Activated T-helper 2 cell treated with anti-CD3 and anti-CD28 coated beads, Interferon-gamma antibody, Interleukin-2, Interleukin-4, amounts not matched to agents 10 μg/mL and 5 μg/mL and 100 μg/mL, durations not matched to agents 14 hours and 24 hours and 36 hours (primary cell): ENCODE measurements at places on chromosomes 7 and 10.

DNA sequence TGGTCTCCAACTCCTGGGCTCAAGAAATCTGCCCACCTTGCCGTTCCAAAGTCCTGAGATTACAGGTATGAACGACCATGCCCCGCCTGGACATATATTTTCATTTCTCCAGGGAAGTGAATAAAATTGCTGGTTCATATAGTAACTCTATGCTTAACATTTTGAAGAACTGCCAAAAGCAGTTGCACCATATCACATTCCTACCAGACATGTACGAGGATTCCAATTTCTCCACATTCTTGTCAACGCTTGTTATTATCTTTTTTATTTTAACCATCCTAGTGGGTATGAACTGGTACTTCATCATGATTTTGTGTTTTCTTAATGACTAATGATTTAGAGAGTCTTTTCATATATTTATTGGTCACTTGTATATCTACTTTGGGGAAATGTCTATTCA, 21.9 kb upstream of the CPN1 start:
- DNase-seq: no peak

DNA sequence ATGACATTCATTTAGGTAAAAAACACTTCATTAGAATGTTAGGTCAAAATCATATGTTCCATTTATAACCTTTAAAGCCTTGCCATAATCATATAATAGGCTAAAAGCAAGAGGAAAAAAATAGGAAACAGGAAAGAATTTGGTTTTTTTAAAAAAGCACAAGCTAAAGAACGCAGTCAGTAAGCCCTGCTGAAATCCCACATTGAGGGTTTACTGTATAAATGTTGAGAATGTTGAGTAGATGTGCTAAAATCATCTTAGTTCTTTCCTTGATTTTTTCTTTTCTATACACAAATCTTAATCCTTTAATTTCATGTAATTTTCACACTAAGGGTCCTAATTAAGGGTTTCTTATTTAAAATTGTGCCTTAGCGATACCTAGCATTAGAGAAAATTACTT, 133.0 kb downstream of the TSPAN12 start:
- DNase-seq: no peak

- DNase-seq: no peak
Observed at GRCh38 chr7:115474137-115474536, 552.2 kb downstream of the MDFIC start.

- DNase-seq: no peak
Observed at GRCh38 chr7:98285157-98286092, 3.9 kb downstream of the BRI3 start.

GRCh38 chr7:107684947-107685463, 24.4 kb downstream of the SLC26A4 start:
- DNase-seq: no peak

DNA sequence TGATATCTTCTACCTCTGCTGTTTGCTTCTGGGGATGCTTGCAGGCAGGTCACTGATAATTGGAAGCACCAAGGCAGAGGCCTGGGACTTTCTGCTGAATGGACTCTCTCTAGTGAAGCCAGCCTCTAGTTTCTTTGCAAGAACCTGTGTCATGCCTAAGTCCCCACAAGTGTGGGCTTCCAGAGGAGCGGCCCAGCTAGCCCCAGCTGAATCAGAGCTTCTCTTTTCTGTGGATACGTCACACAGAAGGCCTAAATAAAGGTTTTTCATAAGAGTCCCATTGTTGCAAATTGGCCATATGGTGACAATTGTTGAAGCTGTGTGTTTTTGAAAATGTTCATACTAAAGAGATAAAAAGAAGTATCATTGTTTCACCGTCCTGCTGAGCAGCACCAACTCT, 6.8 kb upstream of the OPALIN start:
- DNase-seq: no peak

- no peak for DNase-seq
Observed at GRCh38 chr7:30911561-30911969, at the start of gene AQP1. TSS of gene AQP1 (plus strand) at chr7:30911853. CDS start at chr7:30911910, 57 bp downstream.

- DNase-seq: no peak
Observed at GRCh38 chr10:30324448-30325110, 24.5 kb downstream of the MTPAP start.

- DNase-seq: no peak
Observed at GRCh38 chr7:81754918-81755696, 14.7 kb downstream of the HGF start.

GRCh38 chr10:94902570-94902969, 35.9 kb upstream of the CYP2C9 start:
- no peak for DNase-seq

DNA sequence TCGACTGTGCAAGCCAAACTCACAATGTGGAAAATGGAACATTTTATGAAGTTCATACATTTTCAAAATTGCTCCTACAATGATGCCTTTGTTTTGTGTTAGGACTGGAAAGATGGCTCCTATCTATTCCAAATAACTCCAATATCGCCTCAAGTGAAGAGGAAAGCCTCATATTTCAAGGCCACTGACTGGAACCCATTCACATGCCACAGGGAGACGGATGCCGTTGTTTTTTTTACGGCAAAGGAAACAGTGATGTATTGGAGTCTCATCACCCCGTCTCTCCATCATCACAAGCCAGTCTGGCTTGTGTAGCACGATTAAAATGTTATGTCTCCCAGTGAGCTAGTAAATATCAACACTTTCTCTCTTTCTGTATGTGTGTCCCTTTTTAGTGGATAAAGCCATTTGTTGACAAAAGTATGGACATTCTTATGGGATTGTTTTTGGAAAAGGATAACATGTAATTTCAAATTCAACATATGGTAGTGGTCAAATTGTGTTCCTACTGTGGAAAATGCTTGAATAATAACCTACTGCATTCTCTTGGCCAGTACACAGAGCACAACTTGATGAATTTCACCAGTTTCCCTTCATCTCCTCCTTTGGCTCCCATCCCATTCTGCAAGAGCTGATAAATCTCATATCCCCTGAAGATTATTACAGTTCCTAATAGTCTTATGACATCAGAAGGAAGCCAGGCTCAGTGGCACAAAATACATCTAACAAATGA, 109.5 kb upstream of the PITRM1 start:
- DNase-seq: no peak

- no peak for DNase-seq
Observed at GRCh38 chr10:132404169-132404880, 7.3 kb downstream of the PWWP2B start.

DNA sequence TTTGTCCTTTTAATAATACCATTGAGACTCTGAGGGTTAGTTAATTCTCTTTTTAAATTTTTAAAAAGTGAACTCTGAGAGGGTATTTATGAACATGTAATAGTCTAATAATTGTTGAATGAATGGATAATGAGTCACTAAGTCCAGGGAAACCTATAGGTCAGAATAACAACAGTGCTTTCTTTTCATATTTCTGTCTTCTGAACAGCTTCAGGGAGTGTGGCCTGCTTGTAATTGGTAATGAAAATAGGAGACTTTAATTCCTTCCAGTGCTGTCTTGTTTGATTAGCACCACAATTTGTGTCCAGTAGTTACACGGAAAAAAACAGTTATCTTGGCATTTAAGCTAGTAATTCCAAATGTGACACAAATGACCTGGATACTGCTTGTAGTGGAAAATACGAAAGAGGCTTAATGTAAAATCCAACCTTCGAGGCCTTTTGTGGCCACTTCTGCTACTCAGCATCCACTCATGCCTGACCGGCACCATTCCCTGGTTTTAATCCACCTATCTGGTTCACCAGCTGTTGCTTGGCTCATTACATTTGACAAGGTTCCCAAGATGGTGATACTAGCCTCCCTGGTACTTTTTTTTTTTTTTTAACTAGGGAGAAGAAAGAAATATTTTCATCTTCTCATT, 149.3 kb upstream of the IMMP2L start:
- DNase-seq: no peak
